CD4-positive, alpha-beta T cell treated with Interleukin-15 for 4 hours (primary cell): ENCODE measurements at places on chromosomes 12 and 14.
A peak's percentile ranks its signal among the peaks of the same experiment; 100 is the strongest.

DNA sequence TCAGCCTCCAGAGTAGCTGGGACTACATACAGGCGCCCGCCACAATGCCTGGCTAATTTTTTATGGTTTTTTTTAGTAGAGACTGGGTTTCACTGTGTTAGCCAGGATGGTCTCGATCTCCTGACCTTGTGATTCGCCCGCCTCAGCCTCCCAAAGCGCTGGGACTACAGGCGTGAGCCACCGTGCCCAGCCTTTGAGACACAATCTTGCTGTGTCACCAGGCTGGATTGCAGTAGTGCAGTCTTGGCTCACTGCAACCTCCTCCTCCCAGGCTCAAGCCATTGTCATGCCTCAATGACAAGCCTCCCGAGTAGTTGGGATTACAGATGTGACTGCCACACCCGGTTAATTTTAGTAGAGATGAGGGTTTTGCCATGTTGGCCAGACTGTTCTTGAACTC lies 21.3 kb upstream of the STRN3 start:
- DNase-seq, result no peak

- no peak for DNase-seq
Measured at GRCh38 chr12:102766961-102767360, 150.1 kb downstream of the PAH start.

- DNase-seq, result no peak
Measured at GRCh38 chr12:115914122-115914521, 363.4 kb downstream of the MED13L start.

GRCh38 chr14:87067061-87067460 lies 925.9 kb downstream of the GALC start:
- DNase-seq, result no peak

GRCh38 chr12:77504466-77504865 lies 326.2 kb upstream of the NAV3 start:
- no peak for DNase-seq

GRCh38 chr14:93790966-93791365 lies 2.7 kb upstream of the PRIMA1 start:
- DNase-seq, result no peak

DNA sequence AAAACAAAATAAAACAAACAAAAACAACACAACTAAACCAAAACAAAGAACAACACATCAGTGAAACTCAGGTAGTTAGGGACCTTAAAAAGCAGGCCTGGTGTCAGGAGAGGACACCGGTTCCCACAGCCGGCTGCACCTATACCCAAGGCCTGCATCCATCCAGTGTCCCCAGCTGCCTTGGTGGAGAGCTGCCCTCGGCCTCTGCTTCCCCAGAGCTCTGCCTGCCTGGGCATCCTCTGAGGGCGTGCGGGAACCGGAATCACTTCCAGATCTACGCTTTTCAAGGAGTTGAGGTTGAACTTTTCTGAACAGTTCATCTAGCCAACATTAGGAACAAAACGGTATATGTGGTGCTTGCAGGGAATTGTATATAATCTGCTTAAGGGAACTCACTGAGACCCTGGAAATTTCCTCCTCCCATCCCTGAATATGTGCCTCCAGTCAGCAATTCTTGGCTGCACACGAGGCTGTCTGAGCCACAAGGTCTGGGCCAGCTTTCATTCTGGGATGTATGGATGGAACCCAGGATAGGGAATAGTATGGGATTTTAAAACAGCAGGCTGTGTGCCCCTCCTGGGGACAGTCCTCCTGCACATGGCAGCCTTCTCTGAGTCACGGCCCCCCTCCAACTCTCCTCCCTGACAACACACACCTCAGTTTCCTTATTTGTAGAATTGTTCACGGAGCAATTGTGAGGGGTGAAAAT lies 319.0 kb upstream of the RTL1 start:
- DNase-seq, result no peak

GRCh38 chr12:6768990-6769389 lies 2.8 kb downstream of the PTMS start:
- DNase-seq, result no peak

- DNase-seq, result no peak
Measured at GRCh38 chr14:54490445-54491175, 1.8 kb upstream of the GMFB start.

DNA sequence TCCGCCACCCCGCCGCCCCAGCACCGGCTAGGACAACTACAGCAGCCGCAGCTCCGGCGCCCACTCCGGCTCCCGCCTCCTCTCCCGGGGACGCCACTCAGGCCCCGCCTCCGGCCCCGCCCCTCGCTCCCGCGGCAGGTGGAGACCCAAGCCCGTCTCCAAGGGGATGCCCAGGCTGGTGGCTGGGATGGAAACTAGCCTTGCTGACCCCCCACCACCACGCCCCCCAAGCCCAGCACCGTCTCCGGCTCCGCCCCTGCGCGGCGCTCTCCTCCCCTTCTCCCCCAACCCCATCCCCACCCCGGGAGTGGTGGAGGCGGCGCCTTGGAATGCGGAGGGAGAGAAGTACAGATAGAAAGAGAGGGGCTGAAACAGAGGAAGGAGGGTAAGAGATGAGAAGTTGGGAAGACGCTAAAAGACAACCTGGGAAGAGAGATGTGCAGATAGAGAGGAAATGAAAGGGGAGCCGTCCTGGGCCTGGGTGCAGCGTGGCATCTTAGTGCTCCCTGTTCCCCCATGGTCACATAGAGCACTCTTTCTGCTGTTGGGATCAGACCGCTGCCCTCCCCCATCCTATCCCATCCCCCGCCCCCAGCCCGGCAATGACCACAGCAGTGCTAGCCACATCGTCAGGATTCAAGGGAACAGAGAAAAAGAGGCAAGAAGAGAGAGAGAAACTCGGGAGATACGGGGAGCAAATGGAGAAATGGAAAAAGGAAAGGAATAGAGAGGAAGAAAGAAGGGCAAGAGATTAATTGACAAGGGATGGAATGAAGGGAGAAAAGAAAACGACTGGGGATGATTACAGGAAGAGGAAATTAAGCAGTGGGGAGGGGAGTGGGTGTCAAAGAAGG lies at the start of gene ITGA7:
TSS of gene ITGA7 (minus strand) at position 64 of the 854 bp plus-strand sequence. CDS start 222 bp downstream, outside the sequence.
- peak; percentile 41 for DNase-seq

DNA sequence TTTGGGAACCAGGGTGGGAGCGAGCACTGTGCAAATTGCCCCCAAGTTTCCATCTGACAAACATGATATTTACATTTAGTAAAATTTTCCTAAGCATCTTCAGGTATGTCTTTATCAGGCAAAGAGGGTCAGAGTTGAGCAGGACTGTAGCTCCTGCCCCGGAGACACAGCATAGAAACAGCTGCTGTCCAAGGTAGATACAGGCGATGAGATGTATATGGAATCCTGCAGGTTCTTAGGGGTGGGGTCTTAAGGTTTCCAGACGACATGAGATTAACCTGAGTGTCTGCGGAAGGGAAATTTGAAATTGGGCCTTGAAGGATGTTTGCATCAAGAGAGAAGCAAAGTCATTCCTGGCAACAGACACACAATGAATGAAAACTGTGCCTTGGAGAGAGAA lies 998.8 kb downstream of the AACS start:
- no peak for DNase-seq

DNA sequence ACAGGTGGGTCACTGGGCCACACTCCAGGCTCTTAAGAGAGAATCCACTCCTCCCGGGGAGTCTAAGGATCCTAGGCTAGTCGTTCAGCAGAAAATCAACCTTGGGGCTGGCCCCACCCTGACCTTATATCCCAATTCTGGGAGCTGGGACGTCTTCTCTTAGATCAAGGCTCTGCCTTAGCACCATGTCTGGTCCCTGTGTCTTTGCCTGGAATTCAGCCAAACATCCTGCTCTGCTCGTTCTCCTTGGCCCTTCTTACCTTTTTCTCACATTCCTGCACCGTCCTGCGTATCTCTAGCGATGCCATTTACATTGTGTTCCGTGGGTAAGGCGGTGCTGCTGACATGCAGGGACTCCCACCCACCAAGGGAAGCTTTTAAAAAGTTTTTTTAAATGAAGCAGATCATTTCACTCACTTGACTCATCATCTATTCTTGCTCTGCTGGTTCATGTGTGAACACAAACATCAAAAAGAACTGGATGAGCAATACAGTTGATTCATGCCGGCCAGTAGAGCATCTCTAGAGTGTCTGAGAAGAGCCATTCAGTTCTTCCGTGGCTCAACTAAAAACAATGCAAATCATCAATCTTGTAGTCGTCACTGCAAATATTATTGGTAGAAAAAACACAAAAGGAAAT lies 50.2 kb downstream of the KCNK13 start:
- DNase-seq, result no peak

DNA sequence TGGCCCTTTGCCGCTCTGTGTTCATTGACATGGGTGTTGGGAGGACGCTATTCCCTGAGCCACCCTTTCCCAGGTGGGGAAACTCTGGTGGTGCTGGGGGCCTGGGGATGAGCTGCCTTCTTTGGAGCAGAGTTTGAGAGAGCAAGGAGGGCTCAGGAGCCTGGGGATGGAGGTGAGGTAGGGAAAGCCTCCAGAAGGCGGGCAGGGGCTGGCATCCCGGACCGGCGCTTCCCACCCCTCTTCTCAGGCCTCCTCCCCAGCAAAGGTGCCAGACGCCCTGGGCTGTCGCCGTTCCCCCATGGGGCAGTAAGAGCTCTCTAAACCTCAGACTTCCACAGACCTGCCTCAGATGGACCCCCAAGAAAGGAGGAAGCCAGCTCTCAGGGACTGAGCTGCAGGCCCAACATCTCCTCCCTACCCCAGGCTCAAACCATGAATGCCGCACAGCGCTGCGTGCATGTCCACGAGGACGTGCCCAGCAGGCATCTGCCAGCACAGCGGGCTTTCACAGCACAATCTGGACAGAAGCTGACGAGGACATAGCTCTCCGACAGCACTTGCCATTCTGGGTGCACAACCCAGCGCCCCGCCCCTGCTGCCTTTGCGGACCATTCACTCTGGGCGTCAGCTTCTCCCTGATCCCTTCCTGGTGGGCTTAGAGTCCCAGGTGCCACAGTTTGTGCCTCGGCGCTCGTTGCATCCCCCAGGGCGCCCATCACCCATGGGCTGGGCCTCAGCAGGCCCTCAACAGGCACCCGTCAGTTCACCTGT lies 14.9 kb upstream of the TTC7B start:
- no peak for DNase-seq

DNA sequence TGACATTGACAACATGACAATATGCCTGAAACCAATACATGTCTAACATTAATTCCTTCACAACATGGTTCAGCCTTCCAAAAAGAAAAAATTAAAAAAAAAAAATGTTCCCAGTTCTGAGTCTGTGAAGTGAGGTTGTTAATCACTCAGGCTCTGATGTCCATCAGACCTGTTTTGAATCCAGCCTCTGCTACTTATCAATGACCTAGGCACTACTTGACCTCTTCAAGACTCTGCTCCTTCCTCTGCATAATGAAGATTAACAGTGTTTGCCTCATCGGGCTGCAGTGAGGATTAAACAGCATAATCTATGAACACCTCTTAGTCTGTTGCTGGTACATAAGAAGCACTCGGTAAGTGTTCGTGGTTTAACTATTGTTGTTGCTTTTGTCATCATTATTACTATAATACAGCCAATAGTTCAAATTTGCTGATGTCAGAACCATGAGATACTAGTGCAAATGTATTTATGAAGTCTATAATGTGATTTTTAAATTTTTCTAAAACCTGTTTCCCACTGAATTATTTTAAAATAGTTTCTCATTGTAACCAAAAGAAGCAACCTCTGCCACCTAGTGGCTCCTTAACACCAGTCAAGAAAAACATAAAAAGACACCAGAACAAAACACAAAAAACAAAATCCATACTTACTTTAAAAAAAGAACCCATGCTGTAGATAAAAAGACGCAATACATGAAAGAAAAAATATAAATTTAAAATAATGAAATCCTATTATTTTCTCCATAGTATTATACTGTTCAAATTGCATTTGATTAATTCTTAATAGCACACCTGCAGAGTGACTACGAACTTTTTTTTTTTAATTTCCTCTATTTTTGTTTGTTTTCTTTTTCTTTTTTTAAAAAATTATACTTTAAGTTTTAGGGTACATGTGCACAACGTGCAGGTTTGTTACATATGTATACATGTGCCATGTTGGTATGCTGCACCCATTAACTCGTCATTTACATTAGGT lies 20.3 kb upstream of the TMX1 start:
- DNase-seq, result no peak

GRCh38 chr14:87873741-87874140 lies 119.2 kb downstream of the GALC start:
- DNase-seq, result no peak

- no peak for DNase-seq
Measured at GRCh38 chr14:59150990-59151389, 37.5 kb upstream of the DAAM1 start.

GRCh38 chr12:93676408-93677194 lies 574 bp upstream of the CRADD start:
- DNase-seq, result no peak

DNA sequence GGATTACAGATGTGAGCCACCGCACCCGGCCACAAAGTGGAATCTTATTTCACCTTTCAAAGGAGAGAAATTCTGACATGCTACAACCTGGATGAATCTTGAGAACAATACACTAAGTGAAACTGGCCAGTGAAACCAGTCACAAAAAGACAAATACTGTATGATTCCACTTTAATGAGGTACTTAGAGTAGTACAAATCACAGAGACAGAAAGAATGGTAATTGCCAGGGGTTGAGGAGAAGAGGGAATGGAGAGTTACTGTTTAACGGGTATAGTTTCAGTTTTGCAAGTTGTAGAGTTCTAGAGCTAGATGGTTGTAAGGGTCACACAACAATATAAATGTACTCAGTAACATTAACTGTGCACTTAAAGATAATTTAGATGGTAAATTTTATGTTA lies 33.4 kb downstream of the ADIPOR2 start:
- no peak for DNase-seq

DNA sequence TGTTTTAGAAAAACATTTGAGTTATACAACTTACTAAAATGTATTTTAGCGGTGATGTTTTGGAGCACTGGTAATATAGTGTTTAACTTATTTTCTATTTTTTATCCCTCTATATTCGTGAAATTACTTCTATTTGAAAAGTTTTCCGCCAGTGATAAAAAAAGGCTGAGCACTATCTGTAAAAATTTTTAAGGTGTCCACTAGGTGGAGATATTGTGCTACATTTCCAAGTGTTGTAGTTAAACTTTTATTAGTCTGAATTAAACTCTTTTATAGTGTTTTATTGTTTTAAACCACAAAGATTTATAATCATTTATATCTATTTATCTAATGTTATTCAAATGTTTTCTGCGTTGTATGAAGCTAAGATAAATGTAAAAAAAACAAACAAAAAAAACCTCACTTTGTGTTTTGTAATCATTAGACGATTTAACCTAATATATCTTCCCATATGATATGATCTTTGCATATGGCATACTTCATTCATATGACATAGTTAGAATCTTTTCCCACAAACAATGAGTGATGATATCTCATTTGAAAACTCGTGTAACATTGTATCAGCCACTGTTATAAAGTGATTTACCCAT lies 11.8 kb downstream of the ALG10B start:
- peak; percentile 57 for DNase-seq
